ENCODE measurements at places on chromosomes 7 and 10.

- DNase-seq, result no peak
These were observed 7.4 kb downstream of the MAD1L1 start for GRCh38 chr7:2225336-2225735.

DNA sequence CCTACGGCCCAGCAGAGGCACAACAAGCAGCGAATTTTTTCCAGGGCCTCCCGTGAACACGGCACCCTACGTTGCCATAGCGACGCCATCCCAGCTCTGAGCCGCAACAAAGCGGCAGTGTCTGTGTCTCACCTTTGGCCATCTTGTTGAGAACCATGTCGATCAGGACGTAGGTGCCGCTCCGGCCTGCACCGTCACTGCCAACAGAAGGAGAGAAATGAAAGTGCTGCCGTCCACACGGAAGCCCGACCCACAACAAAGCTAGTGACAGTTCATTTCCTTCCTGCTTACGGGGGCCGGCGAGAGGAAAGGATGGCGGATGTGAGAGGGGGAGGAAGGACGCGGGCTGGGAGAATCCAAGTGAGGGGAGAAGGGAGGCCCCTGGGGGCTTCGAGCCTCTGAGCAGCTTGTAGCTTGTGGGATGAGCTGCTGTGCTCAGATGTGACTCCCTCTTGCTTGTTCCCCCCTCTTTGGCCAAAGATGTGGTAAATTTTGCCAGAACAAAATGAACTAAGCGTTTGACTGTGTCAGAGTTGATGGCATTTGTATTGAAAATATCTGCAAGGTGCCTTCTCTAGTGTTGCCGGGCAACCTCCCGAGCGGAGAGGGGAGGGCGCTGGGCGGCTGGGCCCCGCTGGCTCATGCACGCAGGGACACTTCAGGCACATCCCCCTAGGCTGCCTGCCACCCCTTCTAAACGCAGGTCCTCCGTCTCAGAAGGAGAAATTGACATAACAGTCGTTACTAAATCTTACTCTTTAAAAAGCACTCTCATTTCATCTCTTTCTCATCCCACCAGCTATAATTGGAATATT lies 232.2 kb downstream of the DNAJB6 start:
- peak; percentile 59 for DNase-seq

DNA sequence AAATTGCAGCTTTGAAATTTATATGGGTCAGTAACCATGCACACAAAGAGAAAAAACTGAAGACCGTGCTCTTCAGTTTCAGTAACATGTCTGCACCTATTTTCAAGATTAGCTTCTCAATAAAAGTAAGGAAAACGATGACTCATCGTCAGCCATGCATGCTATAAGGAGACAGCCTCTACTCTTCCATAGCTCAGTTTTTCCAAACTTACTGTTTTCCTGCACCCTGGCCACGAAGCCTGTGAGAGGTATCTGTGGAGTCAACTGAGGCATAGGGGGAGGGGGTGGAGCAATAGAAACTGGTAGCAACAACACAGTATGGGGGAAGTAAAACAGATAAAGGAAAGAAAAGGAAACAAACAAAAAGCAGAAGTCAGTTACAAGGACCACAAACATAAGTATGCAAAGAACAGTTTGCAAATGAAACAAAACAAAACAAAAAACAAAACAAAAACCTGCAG lies 58.0 kb downstream of the PDSS1 start:
- peak; percentile 6 for DNase-seq

DNA sequence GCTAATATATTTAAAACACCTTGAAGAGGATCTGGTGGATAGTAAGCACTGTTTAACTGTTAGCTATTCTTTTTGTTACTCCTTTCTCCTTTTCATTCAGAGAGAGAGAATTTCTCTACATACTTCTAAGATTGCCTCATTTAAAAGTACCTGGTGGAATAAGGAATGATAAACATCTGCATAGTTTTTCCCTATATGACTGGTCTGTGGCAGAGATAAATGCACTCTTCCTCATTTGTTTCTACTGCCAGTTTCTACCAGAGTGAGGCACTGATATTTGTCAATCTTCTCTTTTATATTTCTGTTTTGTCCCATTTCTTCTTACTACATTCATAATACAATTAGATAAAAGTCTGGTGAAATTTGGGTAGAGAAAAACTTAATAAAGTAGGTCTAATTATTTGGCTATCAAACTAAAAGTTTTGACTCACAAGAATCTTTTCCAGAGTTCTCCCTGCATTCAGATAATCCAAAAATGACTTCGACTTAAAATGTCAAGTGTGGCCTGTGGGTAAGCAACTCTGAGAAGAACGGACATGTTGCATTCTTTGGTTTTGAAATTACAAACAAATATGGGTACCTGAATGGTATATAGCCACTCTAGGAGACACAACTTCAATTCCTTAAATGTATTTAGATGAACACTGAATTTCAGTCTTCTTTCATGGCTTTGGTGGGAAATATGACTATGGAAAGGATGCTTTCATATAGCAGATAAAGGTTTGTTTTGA lies 38.8 kb downstream of the RNLS start:
- no peak for DNase-seq

DNA sequence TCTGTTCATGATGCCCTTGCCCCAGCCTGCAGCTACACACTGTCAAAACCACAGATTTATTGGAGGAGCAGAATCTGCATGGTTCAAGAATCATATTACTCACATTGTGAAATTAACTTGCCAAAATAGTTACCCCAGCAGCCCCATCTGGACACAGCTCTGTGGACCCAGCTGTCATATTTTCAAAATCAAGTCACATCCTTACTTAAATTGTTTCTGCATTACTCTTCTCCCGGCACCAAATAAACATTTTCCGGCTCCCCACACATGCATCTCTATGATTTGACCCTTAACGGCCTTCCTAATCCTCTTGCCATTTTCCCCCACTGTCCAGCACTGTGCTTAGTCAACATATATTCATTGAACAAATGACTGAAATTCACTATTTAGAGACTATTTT lies 43.8 kb upstream of the GPR26 start:
- DNase-seq, result no peak

DNA sequence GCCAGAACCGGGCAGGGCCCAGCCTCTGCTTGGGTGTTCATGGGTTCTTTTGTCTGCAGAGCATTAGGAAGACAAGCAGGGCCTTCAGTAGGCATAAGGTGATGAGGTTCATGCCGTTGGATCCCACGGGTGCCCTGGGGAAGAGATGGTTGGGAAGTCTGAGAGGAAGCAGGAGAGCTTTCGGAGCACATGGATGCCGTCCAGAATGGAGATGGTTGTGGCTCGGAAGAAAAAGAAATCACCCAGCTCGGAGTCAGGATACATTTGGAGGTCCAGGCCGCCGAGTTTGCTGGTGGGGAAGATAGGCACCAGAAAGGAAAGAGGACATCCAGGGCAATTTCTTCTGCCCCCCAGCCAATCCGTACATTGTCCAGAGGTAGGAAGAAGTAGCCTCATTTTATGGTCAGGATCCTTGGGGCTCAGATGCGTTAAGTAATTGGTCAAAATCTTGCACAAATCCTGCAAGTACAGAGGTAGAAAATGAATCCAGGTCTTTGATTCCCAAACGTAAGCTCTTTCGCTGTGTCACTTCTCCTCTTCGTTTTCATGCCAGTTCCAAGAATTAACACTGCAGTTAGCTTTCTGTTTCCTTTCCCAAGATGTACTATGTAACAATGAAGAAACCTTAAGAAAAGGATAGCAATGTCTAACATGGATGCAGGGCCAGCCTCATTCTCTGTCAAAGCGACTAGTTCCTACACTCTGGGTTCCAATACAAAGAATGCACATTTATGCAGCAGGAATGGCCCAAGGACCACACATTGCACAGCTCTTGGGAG lies 147.8 kb upstream of the KLF6 start:
- DNase-seq, result no peak

- no peak for DNase-seq
These were observed 37.0 kb upstream of the LCOR start for GRCh38 chr10:96794836-96795733.

GRCh38 chr10:24721229-24722106 lies 2.2 kb downstream of the ARHGAP21 start:
- DNase-seq, result peak; percentile 16

- DNase-seq, result peak; percentile 59
These were observed 74.6 kb upstream of the GRID1 start for GRCh38 chr10:86440874-86441843.

DNA sequence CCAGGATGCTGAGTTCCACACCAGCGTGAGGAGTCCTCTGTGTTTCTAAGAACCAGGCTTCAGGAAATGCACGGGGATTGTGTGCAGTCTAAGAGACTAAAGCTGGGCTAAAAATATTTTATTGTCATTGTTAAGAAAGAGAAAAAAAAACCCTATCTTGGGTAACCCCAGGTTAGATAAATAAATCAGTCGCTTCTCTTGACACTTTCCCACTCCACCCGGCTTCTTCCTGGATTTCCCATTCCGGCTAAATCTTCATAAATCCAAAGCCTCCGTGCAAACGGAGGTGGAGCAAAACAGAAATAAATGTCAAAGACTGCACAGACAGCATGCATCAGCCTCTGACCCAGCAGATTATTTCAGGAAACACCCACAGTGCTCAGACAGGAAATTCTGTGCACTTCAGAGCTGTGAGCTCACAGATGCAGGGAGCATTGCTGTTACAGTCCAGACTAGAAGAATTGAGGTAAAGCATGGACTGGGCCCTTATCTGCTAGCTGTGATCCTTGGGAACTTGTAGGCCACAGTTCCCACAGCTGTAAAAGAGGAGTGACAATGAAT lies 44.8 kb upstream of the GRID1 start:
- DNase-seq, result no peak

Data from CD14-positive monocyte (primary cell).